ENCODE measurements at places on chromosomes 6 and 20. TPM values are rescaled to one million over a fixed set of nuclear protein-coding genes. Genes with fewer than 3 reads are reported as not detected.

The RUNX2 gene
- 5.4 TPM for total RNA-seq

The KATNA1 gene
- 18.5 TPM for total RNA-seq

GRCh38 chr6:148776321-148777308 is 29.8 kb downstream of the UST start:
- no peak for DNase-seq

- peak; percentile 89 for DNase-seq
Observed at GRCh38 chr20:23235173-23236027, 115.2 kb upstream of the NXT1 start.

The EEF1A2 gene
- 1.5 TPM for total RNA-seq

The CRISP2 gene
- total RNA-seq = not detected

- peak; percentile 69 for DNase-seq
Observed at GRCh38 chr6:159168536-159169192, 536 bp upstream of the FNDC1 start.

The RFX6 gene
- total RNA-seq = not detected

DNA sequence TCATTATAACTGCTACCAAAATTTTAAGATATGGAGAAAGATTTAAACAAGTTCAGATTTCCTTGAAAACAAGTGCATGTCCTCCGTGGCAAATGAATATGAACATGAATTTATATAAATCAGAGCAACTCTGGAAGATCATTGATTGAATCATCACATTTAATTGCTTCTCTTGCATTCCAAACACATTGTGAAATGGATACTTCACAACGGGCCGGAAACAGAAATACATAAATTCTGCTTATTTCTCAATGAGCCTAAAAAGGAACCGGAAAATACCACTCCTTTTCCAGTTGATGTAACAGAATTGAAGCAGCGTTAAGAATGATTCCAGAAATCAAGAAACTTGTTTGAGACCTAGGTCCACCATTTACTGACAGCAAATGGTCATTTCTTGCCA is 134.6 kb upstream of the BTN3A2 start:
- DNase-seq = no peak

DNA sequence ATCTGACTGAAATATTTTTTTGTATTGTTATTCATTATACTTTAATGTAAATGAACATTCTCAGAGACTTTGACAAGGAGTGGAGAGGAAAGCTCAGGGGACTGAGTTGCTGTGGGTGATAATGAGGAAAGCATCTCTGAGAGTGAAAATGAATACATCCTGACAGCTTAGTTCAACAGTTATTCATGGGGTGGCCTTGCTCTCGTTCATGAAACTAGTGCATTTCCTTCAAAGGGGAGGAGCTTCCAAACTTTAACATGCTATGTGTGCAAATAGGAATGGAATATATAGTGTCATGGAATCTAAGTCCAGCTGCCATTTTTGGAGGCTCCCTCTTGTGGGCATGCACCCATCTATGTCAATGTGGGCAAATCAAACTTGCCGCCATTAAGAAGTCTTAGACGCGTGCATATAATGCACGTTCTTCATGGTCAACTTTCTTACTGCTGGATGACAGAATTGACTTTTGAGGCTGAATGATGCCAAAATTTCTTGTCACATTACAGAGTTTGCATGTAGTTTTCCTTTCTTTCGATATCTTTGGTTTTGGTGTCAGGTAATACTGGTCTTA is 124.3 kb upstream of the TMEM170B start:
- no peak for DNase-seq

- DNase-seq = peak; percentile 90
Observed at GRCh38 chr20:45890077-45890984, 677 bp downstream of the NEURL2 start.

The GPR31 gene
- not detected for total RNA-seq

- DNase-seq = no peak
Observed at GRCh38 chr20:20695250-20695816, 17.1 kb downstream of the RALGAPA2 start.

DNA sequence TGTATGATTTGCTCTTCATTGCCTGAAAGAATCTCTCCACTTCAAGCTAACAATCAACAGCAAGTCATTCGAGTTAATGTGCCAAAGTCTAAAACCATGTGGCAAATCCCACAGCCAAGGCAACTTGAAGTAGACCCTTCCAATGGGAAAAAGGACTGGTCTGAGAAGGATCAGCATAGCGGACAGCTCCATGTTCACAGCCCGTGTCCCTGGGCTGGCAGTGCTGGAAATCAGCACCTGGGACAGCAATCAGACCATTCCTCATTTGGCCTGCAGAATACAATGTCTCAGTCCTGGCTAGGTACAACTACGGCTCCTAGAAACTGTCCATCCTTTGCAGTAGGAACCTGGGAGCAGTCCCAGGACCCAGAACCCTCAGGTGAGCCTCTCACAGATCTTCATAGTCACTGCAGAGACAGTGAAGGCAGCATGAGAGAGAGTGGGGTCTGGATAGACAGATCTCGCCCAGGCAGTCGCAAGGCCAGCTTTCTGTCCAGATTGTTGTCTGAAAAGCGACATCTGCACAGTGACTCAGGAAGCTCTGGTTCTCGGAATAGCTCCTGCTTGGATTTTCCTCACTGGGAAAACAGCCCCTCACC is 1.1 kb downstream of the GJA10 start:
- no peak for DNase-seq

GRCh38 chr6:130032758-130033340 is 14.5 kb downstream of the L3MBTL3 start:
- DNase-seq = no peak

DNA sequence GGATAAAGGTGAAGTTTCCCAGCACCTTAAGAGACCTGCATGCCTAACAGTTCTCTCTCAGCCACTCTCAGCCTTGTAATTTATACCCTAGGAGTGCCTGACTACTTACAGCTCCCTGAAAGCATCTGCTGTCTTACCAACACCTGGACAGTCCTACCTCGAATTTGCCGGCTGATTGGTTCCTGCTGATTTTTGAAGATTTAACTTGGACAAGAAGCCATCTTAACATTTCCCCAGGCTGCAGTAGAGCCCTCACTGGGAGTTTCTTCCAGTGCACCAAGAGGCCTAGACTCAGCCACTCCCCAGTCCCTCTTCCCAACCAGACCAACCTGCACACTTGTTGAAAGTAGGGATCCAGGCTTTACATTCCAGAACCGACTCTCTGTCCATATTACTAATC is 174.5 kb downstream of the LINC00237 start:
- no peak for DNase-seq

The NRSN1 gene
- not detected for total RNA-seq

The MYLIP gene
- total RNA-seq = 43.9 TPM

The VSX1 gene
- total RNA-seq = not detected

GRCh38 chr6:73901986-73902385 is 206.0 kb downstream of the CD109 start:
- no peak for DNase-seq

- no peak for DNase-seq
Observed at GRCh38 chr6:16635810-16636602, 125.3 kb downstream of the ATXN1 start.

The KCNK16 gene
- not detected for total RNA-seq

DNA sequence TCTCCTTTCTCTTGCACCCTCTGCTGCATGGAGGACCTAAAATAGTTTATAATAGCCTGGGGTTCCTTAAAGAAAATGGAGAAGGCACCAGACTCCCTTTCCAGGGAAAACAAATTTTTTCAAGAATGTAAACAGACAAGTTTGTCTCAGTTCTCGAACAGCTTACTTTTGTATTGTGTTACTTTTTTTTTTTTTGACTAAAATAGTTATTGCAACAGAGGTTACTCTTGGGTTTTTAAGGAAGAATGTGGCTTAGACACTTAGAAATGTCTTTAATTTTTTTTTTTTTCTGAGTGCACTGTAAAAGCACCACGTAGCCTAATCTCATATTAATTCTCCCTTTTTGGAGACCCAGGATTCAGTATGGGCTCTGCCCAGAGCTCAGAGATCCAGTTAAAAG is 148.7 kb upstream of the CARMIL1 start:
- DNase-seq = no peak

The TSBP1 gene
- not detected for total RNA-seq

DNA sequence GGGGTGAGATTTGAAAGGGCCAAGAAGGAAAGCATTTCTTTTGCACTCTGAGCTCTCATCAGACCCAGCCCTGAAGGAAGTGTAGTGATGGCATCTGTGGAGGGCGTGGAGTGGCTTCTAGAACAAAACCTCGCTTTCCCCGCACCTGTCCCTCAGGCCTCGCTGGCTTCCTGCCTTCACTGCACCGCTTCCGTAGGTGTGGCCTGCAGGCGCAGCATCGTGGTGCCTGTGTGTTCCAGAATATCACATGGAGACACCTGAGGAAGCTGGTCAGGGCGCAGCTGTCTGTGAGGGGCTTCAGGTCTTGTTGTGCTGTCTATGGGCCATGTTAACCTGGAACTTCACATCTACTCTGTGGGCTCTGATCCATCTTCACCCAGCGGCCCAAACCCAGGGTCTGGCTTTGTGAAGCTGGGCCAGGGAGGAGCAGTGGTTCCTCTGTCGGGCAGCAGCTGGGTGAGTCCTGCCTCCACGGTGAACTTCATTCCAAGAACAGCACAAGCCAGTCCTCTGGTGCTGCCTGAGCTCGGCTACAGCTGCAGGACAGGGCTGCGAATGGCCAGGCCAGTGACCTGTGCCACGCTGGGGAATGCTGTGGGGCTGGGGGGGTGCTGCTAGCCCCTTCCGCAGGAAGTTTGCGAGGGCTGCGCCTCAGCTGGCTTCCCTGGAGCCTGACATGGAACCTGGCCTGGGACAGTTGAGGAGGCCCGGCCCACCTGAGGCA is 40.9 kb downstream of the DSTN start:
- DNase-seq = peak; percentile 68

The BTN1A1 gene
- total RNA-seq = not detected

DNA sequence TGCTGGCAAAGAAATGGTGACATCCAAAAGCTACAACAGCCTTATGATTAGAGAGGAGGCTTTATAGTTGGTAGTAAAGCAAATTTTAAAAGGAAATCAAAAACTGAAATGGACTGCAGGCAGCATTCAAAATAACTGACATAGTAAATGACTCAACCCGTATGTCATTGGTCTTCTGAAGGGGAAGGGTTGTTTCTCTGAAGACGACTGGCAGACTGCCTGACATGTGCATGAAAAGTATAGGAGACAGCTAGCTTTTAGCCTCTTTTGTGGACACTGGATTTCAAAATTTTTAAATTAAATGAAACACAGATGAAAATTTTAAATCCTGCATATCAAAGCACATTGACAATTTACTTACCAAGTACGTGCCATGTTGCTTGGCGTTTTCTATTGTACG is 90.7 kb downstream of the TRMT6 start:
- DNase-seq = no peak

DNA sequence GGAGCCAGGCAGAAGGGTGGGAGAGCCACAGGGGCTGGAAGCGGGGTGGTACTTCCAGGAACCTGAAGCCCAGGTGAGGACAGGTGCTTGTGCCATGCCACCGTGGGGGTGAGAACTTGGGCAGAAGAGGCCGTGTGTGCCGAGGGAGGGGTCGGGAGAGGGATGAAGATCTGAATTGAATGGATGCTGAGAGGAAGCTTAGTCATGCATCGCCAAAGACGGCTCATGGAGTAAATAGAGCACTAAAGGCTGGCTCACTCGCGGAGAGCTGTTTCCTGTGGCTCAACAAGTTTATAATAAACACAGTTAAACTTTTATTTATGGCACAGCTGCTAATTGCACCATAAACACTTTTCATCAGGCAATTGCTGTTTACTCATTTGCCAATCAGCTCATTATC is 21.7 kb upstream of the MYT1 start:
- DNase-seq = peak; percentile 24

DNA sequence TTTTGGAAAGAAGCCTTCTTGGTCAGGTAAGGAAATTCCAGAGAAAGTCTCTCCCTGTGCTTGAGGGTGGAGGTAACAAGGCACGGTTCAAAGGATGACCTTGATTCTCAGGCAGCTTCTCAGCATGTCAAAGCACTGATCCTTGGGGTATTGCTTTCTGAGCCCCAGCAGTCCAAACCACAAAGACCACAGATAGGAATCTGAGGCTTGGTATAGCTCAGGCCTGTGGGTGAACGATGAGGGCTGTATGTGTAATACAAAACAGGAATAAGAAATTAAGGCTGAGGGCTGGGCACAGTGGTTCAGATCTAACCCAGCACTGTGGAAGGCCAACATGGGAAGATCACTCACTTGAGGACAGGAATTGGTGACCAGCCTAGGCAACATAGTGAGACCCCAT is 70.2 kb upstream of the SLC22A1 start:
- DNase-seq = no peak

The METTL24 gene
- total RNA-seq = 12.5 TPM

The PACSIN1 gene
- total RNA-seq = 0.84 TPM

The SLC17A2 gene
- not detected for total RNA-seq

The MAP7 gene
- 3.3 TPM for total RNA-seq

The PSMA7 gene
- 136 TPM for total RNA-seq

DNA sequence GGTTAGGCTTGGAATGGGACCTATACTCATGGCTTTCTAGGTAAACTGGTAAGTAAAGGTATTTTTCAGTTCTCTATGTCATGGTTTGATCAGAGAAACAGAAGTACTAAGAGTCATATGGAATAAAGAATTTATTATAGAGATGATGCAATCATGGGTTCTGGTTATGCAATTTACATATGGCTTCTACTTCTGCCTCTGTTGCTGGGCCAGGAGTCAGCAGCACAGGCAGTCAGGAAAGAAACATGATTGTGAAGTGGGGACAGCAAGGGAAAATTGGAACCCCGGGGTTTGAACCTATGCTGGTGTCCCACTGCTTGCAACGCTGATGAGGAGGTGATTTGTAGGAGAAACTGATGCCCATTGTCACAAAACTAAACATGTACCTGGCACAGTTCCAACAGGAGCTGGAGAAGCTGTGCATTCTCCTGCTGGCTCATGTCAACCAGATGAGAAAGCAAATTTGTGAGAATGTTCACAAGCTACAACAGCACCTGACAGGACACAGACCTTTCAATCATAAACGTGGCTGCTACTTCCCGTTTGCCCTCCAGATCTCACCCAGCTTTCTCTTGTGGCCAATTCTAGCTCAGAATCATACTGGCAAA is 887.1 kb downstream of the TFAP2A start:
- DNase-seq = no peak

- no peak for DNase-seq
Observed at GRCh38 chr6:110688661-110689268, 126.5 kb downstream of the CDK19 start.

GRCh38 chr6:95352064-95352795 is 225.1 kb upstream of the MANEA start:
- no peak for DNase-seq

DNA sequence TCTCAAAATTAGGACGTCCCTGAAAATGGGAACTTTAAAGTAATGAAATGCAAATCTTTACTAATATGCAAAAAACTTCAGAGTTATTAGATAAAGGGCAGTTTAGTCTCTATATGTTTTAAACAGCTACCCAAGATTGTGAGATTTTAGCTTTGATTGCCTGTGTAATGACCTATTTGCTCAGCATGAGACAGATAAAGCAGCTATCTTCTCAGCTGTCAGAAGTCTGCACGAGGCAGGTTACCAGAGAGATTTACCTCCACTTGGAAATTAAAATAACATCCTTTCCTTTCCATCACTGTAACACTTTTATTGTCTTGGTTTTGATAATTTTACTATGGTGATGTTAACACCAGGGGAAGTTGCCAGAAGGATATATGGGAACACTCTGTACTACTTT is 436.6 kb upstream of the OPRM1 start:
- no peak for DNase-seq

GRCh38 chr6:21051777-21052176 is 517.5 kb downstream of the CDKAL1 start:
- DNase-seq = no peak

Data from aorta (tissue), 5 donors.